ENCODE measurements at places on chromosomes 5 and 9. TPM values are rescaled to one million over a fixed set of nuclear protein-coding genes. Genes with fewer than 3 reads are reported as not detected.

The GGTA1 gene
- total RNA-seq = not detected

GRCh38 chr5:111070272-111071134, 1.0 kb upstream of the TSLP start:
- no peak for DNase-seq
- H3K27ac ChIP-seq = no peak overlapping the region
- H3K4me3 ChIP-seq = no peak overlapping the region
- H3K27me3 ChIP-seq = no peaks in the 10 kb centered on the region
- H3K4me1 ChIP-seq = peaks cover 8% of the 10 kb centered on the region
- no peaks in the 10 kb centered on the region for H3K36me3 ChIP-seq

DNA sequence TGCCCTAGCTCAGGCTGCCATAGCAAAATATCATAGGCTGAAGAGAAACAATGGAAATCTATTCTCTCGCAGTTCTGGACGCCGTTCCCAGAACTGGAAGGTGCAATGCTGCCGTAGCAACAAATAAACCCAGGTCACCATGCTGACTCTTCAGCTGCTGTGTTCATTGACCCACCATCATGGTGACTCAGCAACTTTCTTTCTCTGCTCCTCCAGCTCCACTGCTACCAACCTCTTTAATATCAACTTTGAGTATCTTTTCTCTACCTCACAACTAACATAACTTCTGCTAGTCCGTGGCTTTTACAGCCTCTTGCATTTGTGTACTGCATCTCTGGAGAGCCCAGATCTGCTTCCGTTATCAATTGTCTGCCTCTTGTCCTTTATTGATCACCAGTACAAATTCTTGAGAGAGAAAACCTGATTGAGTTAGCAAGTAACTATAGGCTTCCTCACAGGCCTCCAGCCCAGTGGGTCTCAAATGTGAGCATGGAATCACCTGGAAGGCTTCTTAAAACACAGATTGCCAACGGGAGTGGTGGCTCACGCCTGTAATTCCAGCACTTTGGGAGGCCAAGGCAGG, 47.3 kb upstream of the SLC30A5 start:
- H3K4me1 ChIP-seq = 0 out of 2 replicates have a peak, but pooled peaks cover 3% of the 10 kb centered on the region
- no peaks in the 10 kb centered on the region for H3K27me3 ChIP-seq
- H3K27ac ChIP-seq = peak overlapping the region; percentile 13
- H3K4me3 ChIP-seq = no peak overlapping the region
- DNase-seq = no peak

GRCh38 chr9:18755263-18755662, 277.7 kb downstream of the SAXO1 start:
- no peak overlapping the region for H3K27ac ChIP-seq
- H3K4me3 ChIP-seq = no peak overlapping the region
- H3K36me3 ChIP-seq = no peaks in the 10 kb centered on the region
- H3K27me3 ChIP-seq = no peaks in the 10 kb centered on the region

GRCh38 chr5:122721127-122721526, 53.8 kb upstream of the SNX2 start:
- H3K27me3 ChIP-seq = no peaks in the 10 kb centered on the region
- no peak overlapping the region for H3K4me3 ChIP-seq
- H3K36me3 ChIP-seq = no peaks in the 10 kb centered on the region
- peaks cover 15% of the 10 kb centered on the region for H3K4me1 ChIP-seq
- DNase-seq = no peak
- H3K27ac ChIP-seq = no peak overlapping the region

DNA sequence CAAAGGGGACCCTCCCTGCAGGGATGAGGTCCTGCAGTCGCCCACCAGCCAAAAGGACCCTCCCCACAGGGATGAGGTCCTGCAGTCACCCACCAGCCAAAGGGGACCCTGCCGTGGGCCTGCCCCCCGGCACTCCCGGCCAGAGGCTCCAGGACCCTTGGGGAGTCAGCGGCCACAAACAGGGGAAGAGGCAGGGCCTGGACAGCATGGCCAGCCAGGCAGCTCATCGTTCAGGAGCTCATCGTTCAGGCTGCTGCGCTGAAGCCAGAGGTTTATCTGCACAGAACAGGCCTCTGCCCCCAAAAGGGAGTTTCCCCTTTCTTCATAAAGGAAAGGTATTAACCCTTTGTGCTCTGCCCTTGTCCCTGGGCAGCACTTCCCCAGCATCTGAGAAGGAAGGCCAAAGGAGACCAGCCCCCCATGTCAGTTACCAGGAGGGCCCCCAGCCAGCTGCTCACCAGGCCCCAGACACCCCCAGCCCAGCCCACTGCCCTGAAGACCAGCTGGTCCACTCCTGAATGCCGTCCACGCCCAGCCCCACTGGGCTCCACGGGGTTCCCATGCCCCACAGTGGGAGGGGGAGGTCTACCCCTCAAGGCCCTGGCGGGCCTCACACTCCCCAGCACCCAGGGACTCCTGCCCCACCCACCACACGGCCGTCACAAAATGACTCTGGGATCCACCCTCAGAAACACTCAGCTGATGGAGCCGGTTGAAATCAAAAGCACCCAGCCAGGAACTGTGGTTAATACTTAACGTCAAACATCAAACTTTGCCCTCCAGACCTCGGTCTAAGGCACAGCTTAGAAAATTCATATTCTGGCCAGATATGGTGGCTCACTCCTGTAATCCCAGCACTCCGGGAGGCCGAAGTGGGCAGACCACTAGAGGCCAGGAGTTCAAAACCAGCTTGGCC, 6.3 kb downstream of the SLC12A7 start:
- H3K4me3 ChIP-seq = no peak overlapping the region
- DNase-seq = no peak
- no peak overlapping the region for H3K27ac ChIP-seq
- H3K4me1 ChIP-seq = peaks cover 9% of the 10 kb centered on the region
- no peaks in the 10 kb centered on the region for H3K27me3 ChIP-seq
- H3K36me3 ChIP-seq = no peaks in the 10 kb centered on the region

DNA sequence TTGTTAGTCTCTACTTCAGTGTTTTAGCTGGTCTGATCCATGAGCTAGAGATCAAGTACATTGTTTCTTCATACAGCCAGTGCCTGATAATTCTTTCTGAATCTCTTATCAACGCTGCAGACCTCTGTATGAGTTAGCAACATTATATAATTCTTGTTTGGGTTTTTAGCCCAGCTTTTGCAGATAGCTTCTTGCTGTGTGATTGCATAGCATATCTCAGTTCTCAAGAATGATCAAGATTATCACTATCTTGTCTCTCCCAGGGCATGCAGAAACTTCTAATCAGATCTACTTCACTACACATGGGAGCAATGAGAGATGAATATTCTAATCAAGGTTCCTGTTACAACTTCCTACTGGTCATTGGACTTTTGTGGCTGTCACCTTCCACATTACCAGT, 158.3 kb downstream of the FAM174A start:
- no peak overlapping the region for H3K27ac ChIP-seq
- no peaks in the 10 kb centered on the region for H3K36me3 ChIP-seq
- H3K27me3 ChIP-seq = no peaks in the 10 kb centered on the region
- H3K4me1 ChIP-seq = peaks cover 11% of the 10 kb centered on the region
